ENCODE measurements at places on chromosomes 3 and 15.

DNA sequence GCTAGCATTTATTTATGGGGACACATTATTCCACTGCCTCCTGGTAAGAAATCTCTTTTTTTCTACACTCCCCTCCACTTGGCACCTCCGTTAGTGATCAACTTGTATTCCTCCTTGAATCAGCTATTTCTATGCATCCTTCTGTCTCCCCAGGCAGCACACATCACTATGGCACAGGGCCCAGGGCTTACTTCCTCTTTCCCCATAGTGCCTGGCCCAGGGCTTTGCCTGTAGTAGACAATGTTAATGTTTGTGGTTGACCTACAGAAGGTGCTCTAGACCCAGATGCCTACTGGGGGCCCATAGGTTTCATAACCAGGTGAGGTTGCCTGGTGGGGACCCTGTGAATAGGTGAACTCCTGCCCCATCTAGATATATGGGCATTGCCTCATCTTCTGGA is 44.9 kb downstream of the EPHB1 start:
- DNase-seq = no peak

GRCh38 chr15:25876231-25877140 is 13.4 kb upstream of the ATP10A start:
- DNase-seq = no peak

- no peak for DNase-seq
Observed at GRCh38 chr15:63501256-63502089, 2.9 kb upstream of the USP3 start.

- no peak for DNase-seq
Observed at GRCh38 chr3:183560607-183561006, 5.1 kb upstream of the KLHL6 start.

DNA sequence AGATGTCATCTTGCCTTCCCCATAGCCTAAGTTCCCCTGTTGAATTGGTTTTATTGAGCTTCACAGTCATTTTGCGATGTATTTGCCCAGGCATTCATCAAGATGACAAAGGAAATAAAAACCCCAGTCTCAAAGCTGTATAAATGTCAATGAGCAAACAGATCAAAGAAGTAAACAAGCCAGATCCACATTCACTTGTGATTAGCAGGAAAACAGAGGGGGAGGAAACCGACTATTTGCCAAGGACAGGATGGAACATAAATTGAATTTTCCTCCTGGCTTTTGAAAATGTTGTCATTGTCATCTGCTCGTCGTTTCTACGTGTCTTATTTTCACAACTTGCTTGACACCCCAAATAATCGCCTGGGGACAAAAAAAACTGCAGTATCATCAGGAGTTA is 83.5 kb downstream of the SV2B start:
- no peak for DNase-seq

DNA sequence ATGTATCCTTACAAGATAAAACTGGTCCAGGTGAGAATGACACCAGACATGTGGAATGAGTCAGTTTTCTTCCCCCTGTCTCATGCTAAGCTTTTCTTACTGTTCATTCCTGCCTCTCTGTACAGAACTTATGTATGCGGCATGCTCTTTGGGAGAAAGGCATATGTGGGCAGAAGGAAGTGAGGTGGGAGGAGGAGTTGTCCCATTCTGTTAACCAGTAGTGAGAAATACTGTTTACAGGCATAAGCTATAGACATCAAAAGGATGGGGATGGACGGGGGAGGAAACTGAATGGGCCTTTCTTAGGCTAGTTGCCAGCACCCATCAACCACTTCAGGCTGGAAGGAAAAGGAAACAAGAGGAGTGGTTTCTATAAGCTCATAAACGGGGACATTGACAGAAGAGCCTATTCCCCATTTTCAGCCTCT is 143.6 kb upstream of the BHLHE40 start:
- DNase-seq = no peak

Measured in T-helper 2 cell (primary cell).